ENCODE measurements at places on chromosomes 6 and 20.

- no peak overlapping the region for H3K4me3 ChIP-seq
- H3K36me3 ChIP-seq, result peaks cover 17% of the 10 kb centered on the region
- no peak overlapping the region for H3K27ac ChIP-seq
These were observed 84.9 kb upstream of the TMEM181 start for GRCh38 chr6:158474961-158475343.

DNA sequence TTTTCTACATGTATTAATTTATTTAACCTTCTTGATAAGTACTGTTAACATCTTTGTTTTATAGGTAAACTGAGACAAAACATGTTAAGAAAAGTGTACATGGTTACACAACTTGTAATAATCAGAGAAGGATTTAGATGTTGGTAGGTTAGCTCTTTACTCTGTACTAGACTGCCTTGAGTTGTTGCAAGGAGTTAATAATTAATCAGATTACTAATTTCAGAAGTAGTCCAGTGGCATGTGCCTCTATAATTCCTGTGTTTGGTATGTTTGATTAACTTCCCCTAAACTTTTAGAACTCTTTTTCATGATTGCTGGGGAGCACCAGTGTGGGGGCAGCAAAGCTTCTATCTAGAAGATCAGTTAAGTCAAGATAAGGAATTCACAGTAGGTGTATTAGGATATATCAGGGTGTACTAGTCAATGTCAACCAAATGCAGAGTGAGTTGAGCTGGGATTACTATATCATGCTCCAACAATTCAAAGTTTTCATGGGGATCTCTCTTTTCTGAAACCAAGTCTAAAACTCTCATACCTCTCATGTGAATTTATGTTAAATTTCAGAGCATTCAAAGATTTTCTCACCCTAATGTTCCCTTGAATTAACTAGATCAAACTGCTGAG, 129.7 kb upstream of the AHI1 start:
- DNase-seq, result no peak
- no peak overlapping the region for H3K4me3 ChIP-seq
- no peaks in the 10 kb centered on the region for H3K4me1 ChIP-seq
- H3K27ac ChIP-seq, result no peak overlapping the region
- no peaks in the 10 kb centered on the region for H3K36me3 ChIP-seq

- H3K36me3 ChIP-seq, result no peaks in the 10 kb centered on the region
- no peak overlapping the region for H3K27ac ChIP-seq
- DNase-seq, result no peak
- peaks cover 57% of the 10 kb centered on the region for H3K4me1 ChIP-seq
- no peaks in the 10 kb centered on the region for H3K27me3 ChIP-seq
These were observed 18.4 kb upstream of the TNFAIP3 start for GRCh38 chr6:137848672-137849071.

- no peaks in the 10 kb centered on the region for H3K36me3 ChIP-seq
- no peak for DNase-seq
These were observed 1.1 kb downstream of the CLPSL2 start for GRCh38 chr6:35777356-35778102.

DNA sequence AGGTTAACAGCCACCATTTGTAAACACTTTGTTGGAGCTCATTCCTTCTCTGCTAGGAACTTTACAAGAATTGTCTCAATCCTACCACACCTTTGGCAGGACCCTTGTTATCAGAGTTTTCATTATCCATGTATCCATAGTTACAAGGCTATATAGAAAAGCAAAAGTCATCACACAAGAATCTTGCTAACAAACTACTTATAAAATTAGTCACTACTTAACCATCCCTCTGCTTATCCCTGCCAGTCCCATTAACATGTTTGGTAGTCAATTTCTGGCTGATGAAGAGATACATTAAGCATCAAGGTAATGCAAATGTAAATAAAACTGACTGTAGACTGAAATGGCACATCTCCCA, 10.4 kb downstream of the ZSWIM3 start:
- no peak for DNase-seq
- no peak overlapping the region for H3K4me3 ChIP-seq

GRCh38 chr6:72624557-72625160, 2.8 kb downstream of the KCNQ5 start:
- no peaks in the 10 kb centered on the region for H3K36me3 ChIP-seq
- DNase-seq, result peak; percentile 5
- no peak overlapping the region for H3K4me3 ChIP-seq
- peaks cover 18% of the 10 kb centered on the region for H3K27me3 ChIP-seq
- H3K4me1 ChIP-seq, result peaks cover 42% of the 10 kb centered on the region
- H3K27ac ChIP-seq, result no peak overlapping the region
